Spleen (tissue), 13 donors: ENCODE measurements at places on chromosomes 16 and 17.

DNA sequence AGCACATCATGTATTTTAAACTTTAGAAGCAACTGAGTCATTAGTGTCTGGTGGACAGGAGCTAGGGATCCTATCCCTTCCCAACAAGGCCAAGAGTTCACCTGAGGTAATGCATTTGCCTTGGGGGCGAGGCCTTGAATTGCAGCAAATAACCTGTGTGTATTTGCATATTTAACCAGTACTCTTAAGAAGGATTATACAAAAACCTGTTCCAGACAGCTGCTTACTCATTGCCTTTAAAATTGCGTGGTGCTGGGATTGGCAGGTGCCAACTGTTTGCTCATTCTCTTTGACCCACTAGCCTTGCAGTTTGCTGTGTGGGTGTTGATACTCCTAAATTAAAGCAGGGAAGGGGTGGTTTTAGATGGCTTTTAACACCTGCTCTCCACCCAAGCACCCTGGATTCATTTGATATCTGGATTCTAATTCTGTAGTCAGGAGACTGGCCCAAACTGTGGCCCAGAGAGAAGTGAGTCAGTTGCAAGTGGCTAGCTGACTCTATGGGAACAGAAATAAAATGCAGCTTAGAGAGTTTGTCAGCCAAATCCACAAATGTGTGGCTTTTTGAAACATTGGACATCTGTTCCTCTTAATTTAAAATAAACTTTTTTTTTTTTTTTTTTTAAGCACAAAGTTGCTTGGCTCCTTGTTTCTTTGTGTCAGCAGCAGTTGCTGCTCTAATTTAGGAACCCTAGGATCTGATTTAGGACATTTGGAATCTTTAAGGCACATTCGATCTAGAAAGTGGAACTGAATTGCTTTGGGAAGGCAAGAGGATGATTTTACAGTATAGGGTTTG lies 46.9 kb downstream of the TUBD1 start:
- no peak for DNase-seq

DNA sequence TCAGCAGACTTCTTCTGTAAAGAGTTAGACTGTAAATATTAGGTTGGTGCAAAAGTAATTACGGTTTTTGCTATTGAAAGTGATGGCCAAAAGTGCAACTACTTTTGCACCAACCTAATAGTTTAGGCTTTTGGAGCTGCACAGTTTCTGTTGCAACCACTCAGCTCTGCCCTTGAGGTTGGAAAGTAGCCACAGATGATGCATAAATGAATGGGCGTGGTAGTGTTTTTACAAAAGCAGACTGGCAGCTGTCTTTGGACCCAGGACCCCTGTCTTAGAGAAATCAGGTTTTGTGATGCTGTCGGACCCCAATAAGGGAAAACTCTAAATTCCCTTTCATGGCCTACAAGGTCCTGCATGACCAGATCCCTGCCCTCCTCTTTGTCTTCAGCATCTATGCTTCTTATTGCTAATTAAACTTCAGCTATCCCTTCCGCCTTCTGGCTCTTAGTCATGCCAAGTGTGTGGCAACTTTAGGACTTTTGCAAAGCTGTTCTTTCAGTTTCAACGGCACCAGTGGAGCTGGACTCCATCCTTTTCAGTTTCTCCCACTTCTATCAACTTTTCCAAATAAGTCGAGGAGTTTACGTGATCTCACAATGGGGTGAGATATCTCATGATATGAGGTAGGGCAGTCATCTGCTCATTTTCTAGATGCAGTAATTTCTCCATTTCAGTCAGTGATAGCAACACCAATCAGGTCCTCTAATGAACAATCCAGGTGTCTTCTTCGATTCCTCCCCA lies 232.3 kb downstream of the XYLT1 start:
- DNase-seq: no peak

DNA sequence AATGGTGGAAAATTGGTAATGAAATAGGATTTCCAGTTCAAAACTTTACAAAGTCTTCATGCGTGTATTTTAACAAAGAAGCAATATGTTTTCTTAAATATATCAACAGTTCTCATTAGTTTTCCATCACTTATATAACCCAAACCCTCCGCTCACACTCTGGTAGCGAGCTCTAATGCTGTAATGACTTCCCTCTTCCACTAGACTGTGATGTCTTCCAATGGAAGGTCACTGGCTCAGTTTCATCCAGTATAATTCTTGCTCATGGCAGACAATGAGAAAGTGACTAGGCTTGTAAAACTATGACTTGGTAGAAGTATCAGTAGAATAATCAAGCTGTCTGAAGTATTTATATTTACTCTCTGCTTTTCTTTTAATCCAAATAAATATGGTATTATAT lies 32.8 kb downstream of the NETO2 start:
- DNase-seq: no peak

- DNase-seq: peak; percentile 90
Observed at GRCh38 chr16:4615384-4616046, 827 bp upstream of the UBALD1 start.

- peak; percentile 88 for DNase-seq
Observed at GRCh38 chr17:75878174-75878998, at the start of gene TRIM47. TSS of gene TRIM47 (minus strand) at chr17:75878581. CDS start at chr17:75878548, 33 bp downstream.

- peak; percentile 77 for DNase-seq
Observed at GRCh38 chr16:85390511-85391174, 222.5 kb upstream of the GSE1 start.

DNA sequence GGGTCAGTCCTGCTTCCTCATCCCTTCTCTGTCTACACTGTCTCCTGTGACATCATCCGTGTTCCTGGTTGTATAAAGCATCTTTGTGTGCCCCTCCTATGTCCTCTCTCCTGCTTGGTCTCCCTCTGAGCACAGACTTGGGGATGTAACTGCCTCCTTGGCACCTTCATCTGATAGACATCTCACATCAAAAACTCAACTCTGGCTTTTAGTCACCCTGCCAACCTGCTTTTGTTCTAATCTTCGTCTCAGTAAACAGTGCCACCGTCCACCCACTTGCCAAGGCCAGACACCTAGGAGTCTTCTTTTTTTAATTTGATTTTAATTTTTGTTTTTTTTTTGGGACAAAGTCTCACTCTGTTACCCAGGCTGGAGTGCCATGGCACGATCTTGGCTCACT lies 16.9 kb upstream of the KSR1 start:
- no peak for DNase-seq

DNA sequence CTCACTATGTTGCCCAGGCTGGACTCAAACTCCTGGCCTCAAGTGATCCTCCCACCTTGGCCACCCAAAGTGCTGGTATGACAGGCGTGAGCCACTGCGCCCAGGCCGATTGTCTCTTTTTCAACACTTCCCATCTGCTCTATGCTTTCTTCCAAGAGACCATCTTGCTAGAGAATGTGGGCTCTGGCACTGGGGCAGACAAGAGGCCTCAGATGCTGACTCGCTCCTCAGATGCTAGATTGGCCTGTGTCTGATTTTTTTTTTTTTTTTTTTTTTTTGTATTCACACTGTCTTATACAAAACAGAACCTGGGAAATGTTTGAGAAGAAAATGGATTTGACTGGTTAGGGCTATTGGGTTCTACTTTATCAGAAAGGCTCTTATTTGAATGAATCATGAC lies 58.2 kb downstream of the CYB5D2 start:
- no peak for DNase-seq

GRCh38 chr16:50694206-50694605 lies 800 bp downstream of the NOD2 start:
- DNase-seq: no peak

DNA sequence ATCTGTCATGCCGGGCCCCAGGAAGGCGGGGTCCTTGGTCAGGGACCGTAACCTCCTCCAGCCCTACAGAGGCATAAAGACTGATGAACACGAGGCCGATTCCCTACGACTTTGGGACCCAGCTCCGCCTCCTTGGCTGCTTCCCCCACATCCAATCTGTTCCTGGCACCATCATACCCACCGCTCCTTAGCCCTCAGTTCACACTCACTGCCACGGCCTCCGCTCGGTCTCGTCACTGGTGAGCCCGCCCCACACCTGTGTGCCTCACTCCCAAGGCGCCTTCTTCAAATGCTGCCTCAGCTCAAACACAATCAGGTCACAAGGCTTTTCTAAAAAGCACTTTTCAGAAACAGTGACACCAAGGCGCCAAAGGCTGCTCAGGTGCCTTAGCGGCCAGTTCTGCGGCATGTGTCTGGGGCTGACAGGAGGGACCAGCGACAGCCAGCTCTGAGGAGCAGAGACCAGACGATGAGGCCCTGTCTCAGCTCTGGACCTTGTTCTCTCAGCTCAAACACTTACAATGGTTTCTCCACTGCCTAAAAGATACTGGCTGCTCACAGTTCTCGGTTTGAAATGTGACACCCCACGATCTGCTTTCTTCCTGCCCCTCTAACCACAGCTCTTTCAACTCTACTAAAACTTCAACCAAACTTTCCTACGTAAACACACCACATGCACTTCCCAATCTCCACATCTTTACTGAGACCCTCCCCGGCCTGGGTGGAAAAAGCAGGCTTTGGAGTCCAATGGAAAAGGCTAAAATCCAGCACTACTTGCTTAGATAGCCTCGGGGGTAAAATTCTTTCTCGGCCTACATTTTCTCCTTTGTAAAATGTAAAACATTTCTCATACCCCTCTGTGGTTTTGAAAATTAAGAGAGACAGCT lies 33.2 kb downstream of the CYB5D2 start:
- peak; percentile 73 for DNase-seq

GRCh38 chr16:82653550-82654511 lies 27.1 kb downstream of the CDH13 start:
- no peak for DNase-seq

- no peak for DNase-seq
Observed at GRCh38 chr16:54212893-54213292, 73.7 kb downstream of the IRX3 start.

- no peak for DNase-seq
Observed at GRCh38 chr17:4333041-4333440, 33.4 kb downstream of the UBE2G1 start.

- no peak for DNase-seq
Observed at GRCh38 chr17:9729034-9729650, 62.2 kb downstream of the DHRS7C start.
